ENCODE measurements at places on chromosomes 2 and 18. TPM values are rescaled to one million over a fixed set of nuclear protein-coding genes. Genes with fewer than 3 reads are reported as not detected.

The LBX2 gene
- total RNA-seq, result 3.1 TPM

The IFIH1 gene
- 0.18 TPM for total RNA-seq

The RASGRP3 gene
- total RNA-seq, result 1.2 TPM

The OR6B2 gene
- not detected for total RNA-seq

The IMPACT gene
- 25.8 TPM for total RNA-seq

The UGT1A5 gene
- total RNA-seq, result not detected

The AFF3 gene
- total RNA-seq, result 1.7 TPM

The RAPGEF4 gene
- total RNA-seq, result 0.59 TPM

The ASTL gene
- 0.14 TPM for total RNA-seq

The SULT1C2 gene
- total RNA-seq, result 0.92 TPM

The RAMP1 gene
- 1.1 TPM for total RNA-seq

The NT5DC4 gene
- total RNA-seq, result 0.52 TPM

The ERICH2 gene
- total RNA-seq, result not detected

The SOWAHC gene
- 3.2 TPM for total RNA-seq

The FSIP2 gene
- total RNA-seq, result 20.9 TPM

The HOXD10 gene
- not detected for total RNA-seq

The FBXO41 gene
- total RNA-seq, result 4.4 TPM

The CD8B2 gene
- total RNA-seq, result not detected

The MATN3 gene
- total RNA-seq, result 2.2 TPM

The FBXO36 gene
- 2.0 TPM for total RNA-seq

The HMSD gene
- 1.4 TPM for total RNA-seq

The PREPL gene
- 56.9 TPM for total RNA-seq

The CHRNG gene
- total RNA-seq, result 0.69 TPM

The BMP10 gene
- not detected for total RNA-seq

The DTNA gene
- total RNA-seq, result 81.5 TPM

The IKZF2 gene
- total RNA-seq, result 3.7 TPM

The MC2R gene
- 0.17 TPM for total RNA-seq

The GCC2 gene
- total RNA-seq, result 64.5 TPM

The TBR1 gene
- 0.22 TPM for total RNA-seq

The TYMS gene
- 12.7 TPM for total RNA-seq

The SLC35F6 gene
- 24.6 TPM for total RNA-seq

The PTGR3 gene
- 26.6 TPM for total RNA-seq

The SLC38A11 gene
- total RNA-seq, result 0.34 TPM

The VIL1 gene
- total RNA-seq, result 0.07 TPM

The SP140 gene
- 2.7 TPM for total RNA-seq

The PPIL3 gene
- 62.6 TPM for total RNA-seq

The ARHGEF4 gene
- total RNA-seq, result 10.0 TPM

The GKN2 gene
- 0.47 TPM for total RNA-seq

The NCKAP5 gene
- total RNA-seq, result 16.2 TPM

Measured in motor neuron (in vitro differentiated cells).